ENCODE measurements at places on chromosomes 2 and 18.

DNA sequence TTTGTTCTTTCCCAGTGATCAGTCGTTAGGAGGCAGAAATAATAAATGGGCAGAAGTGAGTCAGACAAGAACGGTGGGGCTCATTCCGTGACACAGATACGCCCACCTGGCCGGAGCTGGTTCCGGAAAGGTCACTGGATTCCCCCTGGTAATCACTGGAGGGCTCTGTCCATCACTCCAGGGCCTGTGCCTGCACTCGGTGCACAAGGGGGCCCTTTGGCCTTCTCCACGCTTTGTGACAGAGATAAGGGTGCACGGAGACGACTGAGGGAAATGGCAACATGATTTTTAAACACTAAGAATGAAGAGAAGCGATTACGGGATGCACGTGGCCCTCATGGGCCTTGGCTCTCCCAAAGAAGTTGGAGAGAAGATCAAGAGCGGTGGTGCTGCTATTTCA, 84.4 kb downstream of the PTGR3 start:
- DNase-seq: no peak

DNA sequence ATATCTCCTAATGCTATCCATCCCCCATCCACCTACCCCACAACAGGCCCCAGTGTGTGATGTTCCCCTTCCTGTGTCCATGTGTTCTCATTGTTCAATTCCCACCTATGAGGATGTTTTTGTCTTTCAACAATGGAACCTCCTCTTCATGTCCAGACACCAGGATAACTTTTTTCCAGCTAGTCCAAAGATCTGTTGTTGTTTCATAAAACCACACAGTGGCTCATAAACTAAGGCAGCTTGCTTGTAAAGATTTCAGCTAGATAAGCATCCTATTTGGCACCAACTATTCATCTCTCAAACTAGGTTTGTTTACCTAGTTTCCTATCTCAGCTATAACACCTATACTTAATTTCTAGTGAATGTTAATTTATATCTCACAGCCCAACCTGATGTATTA, 937.7 kb downstream of the TRIB2 start:
- DNase-seq: no peak

DNA sequence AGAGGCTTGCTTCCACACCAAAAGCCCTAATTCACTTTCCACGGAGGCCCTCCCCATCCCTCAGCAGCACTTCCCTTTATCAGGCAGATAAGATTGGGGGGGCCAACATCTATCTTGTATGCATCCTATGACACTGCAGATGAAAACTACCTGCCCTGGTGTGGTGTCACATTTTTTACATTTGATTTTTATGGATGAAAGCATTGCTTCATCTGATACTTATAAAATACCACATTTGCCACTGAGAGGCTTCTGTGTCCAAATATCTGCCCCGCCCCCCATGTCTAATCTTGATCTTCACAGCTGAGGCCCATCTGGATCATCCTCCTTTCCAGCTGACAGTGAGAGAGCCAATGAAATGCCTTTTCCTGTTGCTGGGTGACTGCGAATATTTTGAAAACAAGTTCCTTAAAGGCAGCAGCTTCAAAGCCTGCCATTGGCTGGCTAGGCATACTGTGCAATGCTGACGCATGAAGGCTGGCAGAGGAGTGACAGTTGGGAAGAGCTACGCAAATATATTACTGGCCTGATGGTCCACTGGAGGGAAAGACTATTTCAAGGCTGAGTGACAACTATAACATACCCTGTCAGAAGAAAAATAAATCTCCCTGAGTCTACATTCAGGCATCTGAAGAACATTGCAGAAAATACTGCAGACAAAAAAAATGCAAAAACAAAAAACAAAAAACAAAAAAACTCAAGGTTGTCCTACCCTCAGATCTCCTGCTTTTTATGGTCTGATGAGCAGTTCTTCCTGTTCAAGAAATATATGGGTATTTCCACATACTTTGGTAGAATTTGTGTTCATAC, 318.7 kb downstream of the PDE11A start:
- peak; percentile 61 for DNase-seq

- no peak for DNase-seq
Observed at GRCh38 chr18:26655525-26656430, 107.4 kb upstream of the KCTD1 start.

DNA sequence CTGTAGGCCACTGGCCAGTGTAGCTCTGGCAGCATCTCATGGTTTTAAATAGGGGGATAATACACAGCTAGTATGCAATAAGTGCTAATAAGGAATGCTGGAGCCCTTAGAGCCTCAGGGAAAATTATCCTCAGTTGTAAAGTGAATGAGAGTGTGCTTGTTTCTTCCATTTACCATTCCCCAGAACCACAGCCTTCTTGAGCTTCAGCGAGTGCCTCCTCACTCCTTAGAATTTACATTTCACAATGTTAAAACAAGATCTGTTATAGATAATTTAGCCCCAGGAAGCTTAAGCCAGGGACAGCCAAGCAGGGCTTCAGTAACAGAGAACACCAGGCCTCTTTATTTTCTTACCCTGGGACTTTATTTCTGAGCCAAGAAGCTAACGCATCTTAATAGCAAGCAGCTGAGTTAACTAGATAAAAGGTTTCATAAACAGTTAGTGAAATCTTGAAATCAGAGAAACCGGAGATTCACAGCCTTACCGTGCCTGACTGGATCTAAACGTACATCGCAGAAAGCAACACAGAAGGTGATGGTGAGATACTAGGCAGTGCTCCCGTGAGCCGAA, 535.2 kb downstream of the TDRD15 start:
- DNase-seq: no peak

- peak; percentile 54 for DNase-seq
Observed at GRCh38 chr2:219230059-219230540, 494 bp downstream of the ANKZF1 start.
